Dermis microvascular lymphatic vessel endothelial cell (primary cell): ENCODE measurements at places on chromosomes 12 and 14.

DNA sequence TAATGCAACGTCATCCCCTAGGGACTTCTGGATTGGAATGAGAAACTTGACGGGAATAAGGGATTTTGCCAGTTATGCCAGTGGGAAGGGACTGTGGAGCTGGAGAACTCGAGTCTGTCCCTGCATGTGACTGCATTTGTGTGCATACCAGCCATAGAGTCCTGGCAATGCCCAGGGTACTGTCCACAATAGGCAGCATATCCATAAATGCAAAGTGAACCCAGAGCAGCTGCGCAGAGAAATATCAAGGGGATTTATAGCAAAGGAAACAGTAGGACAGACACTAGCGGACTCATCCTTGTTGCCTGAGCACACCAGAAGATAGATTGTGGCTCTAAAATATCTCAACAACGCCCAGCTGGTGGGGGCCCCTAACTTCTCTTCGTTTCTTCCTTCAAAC, 247.1 kb upstream of the SRRM4 start:
- no peak for DNase-seq

- no peak for DNase-seq
Measured at GRCh38 chr12:90023207-90023900, 314.7 kb upstream of the ATP2B1 start.

DNA sequence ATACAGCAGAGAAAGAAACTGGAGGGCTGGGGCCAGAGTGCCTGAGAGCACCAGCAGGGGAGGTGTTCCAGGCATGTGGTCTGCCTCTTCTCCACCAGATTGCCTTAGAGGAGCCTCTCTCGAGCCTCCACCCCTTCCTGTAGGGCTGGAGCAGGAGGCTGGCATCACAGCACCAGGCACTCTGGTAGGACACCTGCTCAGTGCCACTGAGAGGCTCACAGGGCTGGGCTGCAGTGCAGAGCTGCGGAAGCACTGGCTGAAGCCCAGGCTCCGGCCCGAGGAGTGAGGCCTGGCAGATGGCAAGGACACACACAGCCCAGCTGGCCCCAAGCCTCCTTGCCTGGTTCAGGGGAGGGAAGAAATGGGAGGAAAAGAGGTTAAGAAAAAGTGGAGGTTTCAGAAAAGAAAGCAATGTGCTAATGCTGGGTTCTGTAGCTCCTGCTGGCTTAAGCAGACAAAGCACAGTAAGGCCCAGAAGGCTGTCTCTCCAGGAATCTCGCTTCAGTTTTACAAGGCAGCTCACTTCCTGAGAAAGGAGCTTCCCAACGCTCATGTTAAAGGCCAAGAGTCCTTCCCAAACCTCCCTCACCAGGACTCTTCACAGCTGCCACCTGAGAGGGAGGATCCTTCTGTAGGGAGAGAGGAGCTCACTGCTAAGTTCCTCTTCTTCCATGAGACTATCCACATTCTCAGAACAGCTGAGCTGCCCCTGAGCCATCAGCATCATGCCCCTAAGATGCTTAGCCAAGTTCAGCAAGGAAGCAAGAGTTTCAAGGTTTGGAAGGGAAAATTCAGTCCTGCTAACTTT, 23.8 kb downstream of the SPTB start:
- no peak for DNase-seq

DNA sequence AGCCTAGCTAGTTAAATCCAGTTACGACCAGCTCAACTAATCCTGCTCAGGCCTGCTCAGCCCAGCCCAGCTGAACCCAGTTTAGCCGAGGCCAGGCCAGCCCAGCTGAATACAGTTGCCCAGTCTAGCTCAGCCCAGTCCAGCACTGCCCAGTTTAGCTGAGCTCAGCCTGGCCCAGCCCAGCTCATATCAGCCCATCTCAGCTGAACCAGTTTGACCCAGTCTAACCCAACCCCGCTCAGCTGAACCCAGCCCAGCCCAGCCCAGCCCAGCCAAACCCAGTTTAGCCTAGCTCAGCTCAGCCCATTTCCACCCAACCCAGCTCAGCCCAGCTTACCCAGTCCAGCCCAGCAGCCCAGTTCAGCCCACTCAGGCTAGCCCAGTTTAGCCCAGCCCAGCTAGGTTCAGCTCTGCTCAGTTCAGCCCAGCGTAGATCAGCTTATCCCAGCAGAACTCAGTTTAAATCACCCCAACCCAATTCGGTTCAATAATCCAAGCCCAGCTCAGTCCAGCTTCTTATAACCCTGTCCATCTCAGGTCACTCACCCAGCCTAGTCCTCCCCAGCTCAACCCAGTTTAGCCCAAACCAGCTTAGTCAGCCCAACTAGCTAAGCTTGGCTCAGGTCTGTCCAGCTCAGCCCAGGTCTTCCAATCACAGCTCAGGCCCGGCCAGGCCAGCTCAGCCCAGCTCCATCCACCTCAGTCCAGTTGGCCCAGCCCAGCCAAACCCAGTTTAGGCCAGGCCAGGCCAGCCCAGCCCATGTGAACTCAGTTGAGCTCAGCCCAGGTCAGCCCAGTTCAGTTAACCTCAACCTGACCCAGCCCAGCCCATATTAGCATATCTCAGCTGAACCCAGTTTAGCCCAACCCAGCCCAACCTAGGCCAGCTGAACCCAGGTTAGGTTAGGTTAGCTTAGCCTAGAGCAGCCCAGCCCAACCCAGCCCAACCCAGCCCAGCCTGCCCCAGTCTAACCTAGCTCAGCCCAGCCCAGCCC, 76.7 kb downstream of the TMEM121 start:
- DNase-seq = no peak

- DNase-seq = no peak
Measured at GRCh38 chr12:55712700-55713415, 3.0 kb upstream of the BLOC1S1 start.

DNA sequence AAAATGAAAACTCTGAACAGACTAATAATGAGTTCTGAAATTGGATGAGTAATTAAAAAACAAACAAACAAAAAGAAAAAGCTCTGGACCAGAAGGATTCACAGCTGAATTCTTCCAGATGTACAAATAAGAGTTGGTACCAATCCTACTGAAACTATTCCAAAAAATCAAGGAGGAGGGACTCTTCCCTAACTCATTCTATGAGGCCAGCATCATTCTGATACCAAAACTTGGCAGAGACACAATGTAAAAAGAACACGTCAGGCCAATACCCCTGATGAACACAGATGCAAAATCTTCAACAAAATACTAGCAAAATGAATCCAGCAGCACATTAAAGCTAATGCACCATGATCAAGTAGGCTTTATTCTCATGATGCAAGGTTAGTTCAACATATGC, 183.9 kb upstream of the CNOT2 start:
- DNase-seq = no peak

- no peak for DNase-seq
Measured at GRCh38 chr12:103929784-103930033, 501 bp upstream of the HSP90B1 start.

DNA sequence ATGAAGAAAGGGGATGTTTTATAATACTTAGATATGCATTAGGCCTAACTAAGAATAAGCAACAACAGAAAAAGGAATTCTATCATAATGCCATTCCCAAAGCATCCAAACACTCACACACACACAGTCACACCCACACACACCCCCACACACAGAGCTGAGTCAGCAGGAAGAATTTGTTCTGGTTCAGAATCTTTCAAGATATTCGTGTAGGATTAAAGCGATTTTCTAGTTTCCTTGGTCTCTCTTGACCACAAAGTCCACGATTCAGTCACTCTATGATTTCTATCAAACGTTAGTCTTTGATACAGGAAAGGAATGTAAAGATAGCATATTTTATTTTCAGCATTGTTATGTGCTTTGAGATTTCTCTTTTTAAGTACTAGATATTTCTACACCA, 382.6 kb upstream of the DCN start:
- no peak for DNase-seq

GRCh38 chr14:72433511-72433910, 460.4 kb downstream of the DPF3 start:
- no peak for DNase-seq

- no peak for DNase-seq
Measured at GRCh38 chr12:85662207-85662602, 174.0 kb downstream of the RASSF9 start.

GRCh38 chr14:24913746-24914145, 136.2 kb downstream of the STXBP6 start:
- no peak for DNase-seq

DNA sequence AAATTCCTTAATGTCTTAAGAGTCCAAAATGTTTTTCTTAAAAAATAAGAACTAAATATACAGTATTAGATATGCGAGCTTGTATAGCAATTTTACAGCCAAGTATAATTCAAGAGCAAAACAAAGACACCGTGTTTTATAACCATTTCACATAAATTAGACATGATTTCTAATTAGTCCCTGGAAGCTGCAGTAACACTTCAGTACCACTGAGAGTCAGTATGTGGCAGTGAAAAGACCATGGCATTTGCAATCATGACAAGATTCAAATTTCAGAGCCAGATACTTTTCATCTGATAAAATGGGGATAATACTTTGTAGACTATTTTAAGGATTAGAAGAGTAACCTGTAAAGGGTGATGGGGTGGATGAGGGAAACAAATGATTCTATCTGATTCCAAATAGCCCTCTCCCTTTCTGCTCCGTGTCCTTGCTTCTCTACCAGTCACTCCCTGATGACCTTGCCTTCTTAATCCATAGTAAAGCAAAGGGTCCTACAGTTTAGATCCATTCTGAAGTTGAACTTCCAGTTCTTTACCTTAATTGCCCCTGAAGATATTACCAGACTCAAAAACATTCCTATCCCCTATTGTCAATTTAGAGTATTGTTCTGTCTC, 145.4 kb upstream of the ABCD2 start:
- peak; percentile 43 for DNase-seq

DNA sequence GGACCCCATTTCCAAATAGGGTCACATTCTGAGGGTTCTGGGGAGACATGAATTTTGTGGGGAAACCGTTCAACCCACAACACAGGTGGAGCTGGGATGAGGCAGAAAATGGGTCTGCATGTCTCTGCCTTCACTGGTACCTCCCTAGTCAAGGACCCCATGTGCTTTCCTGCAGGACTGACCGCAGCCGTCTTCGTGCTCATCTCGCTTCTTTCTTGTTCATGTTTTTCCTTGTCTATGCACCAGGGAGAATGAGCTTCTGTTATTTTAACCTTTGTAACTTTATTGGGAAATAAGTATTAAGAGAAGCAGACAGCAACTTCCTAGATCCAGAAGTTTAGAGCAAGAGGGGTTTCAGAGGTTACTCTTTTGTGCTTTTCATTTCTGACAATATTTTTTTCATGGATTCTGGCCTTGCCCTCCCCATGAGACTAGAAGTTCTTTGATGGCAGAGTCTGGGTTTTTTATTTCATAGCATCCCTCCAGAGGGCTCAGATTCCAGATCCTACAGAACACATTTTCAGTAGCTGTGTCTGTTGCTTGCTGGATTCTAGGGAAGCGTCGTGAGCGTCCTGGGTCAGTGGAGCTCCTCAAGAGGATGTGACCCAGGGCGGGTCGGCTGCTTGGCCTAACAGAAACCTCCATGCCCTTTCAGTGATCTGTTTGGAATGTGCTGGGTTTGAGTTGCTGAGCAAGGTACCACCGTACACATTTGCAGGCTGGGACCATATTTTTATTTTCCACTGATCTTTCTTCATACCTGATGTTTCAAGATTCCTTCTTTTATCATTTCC, 104.2 kb downstream of the ADGRD1 start:
- no peak for DNase-seq

- DNase-seq = no peak
Measured at GRCh38 chr14:91326514-91327249, 82.2 kb upstream of the GPR68 start.

- DNase-seq = no peak
Measured at GRCh38 chr14:86672080-86672479, 1142.1 kb downstream of the FLRT2 start.

DNA sequence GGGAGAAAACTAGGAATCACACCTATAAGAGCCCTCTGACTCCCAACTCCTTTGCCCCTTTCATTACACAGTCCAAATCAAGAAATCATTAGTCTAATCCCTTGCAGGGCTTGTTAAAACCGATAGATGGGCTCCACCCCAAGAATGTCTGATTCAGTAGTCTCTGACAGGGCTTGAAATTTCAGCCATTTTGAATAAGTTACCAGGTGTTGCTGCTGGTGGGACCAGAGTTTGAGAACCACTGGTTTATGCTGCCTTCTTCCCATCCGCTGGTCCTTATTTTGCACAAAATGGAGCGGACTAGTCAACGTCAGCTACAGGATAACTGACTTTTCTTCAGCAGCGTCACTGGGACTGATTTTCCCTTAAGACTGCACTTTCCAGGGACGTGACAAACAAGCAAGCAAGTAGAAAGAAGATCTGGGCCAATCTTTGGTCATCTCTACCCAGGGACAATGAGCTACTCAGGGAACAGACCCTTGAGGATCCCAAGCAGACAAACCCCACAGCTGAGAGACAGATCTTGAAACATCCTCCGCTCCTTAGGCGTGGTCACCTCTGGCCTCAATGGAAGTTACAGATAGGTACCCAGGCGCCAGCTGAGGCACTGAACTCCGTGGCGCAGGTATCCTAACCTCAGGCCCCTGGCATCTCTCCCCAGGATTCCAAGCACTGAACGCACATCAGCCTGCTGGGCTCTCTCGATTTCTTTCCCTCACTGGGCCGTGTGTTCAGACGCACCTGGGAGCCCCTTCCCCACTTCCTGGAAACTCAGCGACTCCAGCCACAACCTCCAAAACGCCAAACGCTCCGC, 900 bp downstream of the KCTD10 start:
- DNase-seq = no peak

- no peak for DNase-seq
Measured at GRCh38 chr12:4274396-4275015, 944 bp downstream of the CCND2 start.

GRCh38 chr14:75041613-75042012, 9.7 kb downstream of the MLH3 start:
- peak; percentile 57 for DNase-seq

GRCh38 chr14:77598366-77599070, 17.9 kb downstream of the SPTLC2 start:
- no peak for DNase-seq

- no peak for DNase-seq
Measured at GRCh38 chr14:99101855-99102461, 170.0 kb downstream of the BCL11B start.

DNA sequence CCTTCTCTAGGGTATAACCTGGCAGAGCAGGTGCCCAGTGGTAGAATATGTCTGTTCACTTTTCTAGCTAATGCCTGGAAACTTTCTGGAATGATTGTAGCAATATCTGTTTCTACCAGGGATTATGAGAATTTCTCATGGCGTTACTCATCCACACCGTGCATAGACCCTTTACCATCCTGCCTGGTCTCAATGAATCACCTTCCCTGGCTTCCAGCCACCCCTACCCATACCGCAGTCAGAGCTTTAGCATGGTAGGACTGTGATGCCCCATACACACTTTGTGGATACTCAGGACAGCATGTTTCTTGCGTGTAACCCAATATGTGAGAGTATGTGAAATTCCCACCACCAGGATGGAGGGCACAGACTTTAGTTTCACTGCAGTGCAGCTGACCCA, 45.4 kb downstream of the TUNAR start:
- DNase-seq = no peak

GRCh38 chr12:77575376-77575919, 255.2 kb upstream of the NAV3 start:
- DNase-seq = no peak

- no peak for DNase-seq
Measured at GRCh38 chr12:127811988-127812387, 455.0 kb upstream of the TMEM132C start.
